Right cardiac atrium (tissue), 5 donors: ENCODE measurements at places on chromosomes 7 and 10.

DNA sequence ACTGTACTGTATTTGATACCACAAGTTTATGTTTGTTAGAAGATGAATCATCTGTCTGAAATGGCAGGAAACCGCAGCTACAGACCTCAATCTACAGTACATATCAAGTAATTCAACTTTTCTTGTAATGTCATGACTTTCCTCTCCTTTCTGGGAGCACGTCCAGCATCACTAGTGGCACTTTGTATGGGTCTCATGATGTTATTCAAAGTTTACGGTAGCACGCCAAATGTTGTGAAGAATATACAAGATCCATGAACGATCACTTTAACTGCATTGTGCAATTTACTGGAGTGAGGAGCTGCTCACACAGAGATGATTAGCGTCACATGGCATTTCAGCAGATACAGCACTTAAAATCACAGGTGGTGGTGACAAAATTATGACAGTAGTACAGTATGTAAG, 257.8 kb upstream of the GNAI1 start:
- DNase-seq, result no peak

DNA sequence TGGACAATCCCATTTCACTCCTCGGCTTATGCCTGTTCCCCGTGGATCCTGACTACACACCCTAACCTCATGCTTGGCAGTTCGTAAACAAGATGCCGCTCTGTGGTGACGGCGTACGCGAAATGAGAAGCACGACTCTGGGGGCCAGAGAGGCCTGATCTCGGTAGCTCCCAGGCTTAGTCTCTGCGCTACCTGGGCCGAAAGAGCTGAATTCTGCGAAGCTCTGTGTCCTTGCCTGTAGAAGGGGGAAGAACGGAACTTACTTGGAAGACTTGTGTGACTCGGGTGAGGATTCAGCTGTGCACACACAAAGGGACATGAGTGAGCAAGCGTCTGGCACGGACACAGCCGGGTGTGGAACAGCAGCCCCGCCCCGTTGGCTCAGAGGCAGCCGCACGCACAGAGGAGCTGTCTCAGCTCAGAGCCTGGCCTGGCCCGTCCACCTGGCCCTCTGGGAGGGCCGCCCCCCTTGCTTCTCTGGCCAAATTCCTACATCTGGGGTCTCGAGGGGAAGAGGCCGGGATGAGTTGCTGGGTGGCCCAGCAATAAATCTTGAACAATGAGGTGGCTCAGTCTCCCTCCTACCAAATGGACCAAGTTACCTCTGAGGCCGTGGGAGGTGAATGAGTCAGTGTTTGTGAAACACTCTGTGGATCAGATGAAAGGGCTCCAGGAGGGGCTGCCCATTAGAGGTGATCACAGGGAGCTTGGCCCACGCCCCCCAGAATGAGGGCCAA, 83.8 kb downstream of the PDGFA start:
- DNase-seq, result no peak

DNA sequence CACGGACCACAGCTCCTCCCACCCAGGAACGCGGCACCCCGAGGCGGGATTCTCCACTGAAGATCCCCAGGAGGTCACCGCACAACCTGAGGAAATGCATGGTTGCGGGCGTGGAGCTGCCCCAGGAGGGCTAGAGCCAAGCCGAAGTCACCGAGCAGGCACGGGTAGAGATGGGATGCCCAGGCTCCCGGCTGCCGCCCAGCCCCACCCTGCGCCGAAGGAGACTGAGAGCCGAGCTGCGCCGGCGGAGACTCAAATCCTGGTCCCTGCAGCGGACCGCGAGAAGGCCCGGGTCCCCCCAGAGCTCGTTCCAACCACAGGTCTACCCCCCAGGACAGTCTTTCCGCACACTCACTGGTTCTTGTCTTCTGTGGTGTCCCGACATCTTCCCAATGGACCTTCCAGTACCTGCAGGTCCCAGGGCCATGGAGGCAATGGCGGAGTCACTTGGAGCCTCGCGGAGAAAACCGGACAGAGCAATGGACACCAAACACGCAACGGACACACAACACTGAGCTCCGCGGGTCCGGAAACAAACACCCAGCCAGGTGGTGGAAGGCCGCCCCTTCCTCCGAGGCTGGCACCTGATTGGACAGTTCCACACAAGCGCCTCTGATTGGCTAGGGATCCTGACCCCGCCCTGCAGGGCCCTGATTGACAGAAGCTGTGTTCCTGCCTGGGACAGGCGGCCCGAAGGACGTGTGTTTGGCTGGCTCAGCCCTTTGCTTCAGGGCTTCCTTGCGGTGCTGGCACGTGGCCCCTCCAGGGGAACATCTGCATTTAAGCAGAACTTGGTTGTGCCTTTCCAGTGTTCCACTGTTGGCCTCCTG, 331.9 kb upstream of the NUPR2 start:
- peak; percentile 59 for DNase-seq

DNA sequence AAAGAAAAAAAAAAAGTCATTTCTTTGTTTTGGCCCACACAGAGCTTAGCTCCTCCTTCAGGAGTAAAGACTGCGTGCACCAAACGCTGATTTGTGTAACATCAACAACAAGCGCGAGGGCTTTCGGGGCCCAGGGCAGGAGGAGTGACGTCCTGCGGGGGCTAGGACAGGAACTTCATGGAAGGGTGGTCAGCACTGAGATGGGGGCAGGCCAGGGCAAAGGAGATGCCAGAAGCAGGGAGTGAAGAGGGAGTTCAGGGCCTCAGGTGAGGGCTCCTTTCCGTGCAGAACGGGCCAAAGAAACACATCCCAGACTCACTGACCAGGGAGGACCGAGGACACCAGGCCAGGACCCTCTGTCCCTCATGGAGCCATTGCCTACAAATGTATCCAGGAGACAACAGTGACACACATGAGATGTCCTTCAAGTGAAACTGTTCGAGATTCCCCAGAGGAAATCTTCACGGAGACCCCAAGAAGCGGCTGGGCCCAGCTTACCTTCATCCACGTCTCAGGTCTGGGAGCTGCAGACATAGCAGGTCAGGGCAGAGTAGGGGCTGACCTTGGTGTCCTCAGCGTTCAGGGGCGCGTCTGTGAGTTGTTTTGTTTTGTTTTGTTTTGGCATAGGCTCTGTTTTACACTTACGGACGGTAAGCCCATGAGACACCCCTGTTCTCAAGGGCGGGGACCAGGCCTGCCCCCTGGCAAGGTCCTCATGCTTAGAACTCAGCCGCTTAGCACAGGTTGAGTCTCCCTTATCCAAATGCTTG, 30.4 kb upstream of the SHH start:
- DNase-seq, result no peak

GRCh38 chr7:151185762-151186639, 1.0 kb downstream of the ASB10 start:
- DNase-seq, result peak; percentile 64

DNA sequence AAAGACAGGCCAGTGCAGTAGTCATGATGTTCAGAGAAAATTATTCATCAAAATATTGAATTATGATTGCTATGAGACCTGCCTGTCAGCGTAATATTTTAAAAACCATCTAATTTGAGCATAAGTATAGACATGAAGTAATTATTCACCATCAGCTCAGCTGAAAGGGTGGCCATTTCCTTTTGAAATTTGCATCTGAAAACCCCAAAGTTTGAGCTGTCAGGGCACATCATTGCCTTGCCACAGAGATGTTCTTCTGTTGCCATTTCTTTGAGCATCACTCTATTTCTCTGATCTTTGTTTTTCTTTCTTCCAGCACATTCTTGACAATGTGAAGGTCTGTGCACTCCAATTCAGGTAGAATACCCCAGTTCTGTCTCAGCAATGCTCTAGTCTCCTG, 147.5 kb upstream of the RHOBTB1 start:
- DNase-seq, result no peak

DNA sequence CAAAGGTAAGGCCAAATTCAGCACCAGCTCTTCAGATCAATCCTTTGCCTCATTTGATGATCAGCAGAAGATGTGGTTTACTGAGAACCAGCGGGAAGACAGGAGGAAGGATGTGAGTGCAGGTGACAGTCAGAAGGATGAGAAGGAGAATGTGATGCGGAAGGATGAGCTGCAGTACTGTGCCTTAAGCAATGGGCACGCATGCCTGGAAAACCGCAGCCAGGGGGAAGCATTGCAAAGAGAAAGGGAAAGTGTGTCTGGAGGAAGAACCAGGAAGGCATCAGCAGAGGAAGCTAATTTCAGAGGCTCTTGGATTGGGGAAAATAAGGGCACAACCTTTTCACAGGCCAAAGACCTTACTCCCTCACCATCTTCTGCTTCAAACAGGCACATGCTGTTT, 25.7 kb downstream of the C10orf71 start:
- no peak for DNase-seq

DNA sequence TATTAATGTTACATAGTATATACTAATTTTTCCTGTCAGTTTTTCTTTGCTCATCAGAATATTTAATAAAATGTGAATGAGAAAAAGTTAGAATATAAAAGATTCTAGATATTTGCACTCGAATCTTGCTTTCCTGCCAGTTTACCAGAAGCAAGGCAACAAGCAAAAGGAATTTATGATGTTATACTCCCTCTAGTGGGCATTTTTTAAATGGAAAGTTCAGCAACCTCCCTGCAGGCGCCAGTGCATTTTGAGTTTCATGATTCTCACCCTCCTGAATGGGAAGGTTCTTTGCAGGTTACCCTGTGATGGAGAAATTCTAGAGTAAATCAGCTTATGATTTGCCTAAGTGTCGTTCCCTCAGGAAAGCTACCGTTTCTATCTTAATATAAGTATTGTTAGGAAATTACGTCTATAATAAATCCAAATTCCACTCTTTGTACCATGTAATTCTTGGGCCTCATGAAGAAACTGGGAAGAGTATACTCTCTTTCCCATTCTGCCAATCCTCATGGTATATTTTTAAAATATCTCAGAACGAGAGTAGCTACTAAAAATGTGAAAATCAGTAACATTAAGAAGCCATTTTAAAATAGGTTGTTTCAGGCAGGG, 350.0 kb downstream of the CRPPA start:
- no peak for DNase-seq

DNA sequence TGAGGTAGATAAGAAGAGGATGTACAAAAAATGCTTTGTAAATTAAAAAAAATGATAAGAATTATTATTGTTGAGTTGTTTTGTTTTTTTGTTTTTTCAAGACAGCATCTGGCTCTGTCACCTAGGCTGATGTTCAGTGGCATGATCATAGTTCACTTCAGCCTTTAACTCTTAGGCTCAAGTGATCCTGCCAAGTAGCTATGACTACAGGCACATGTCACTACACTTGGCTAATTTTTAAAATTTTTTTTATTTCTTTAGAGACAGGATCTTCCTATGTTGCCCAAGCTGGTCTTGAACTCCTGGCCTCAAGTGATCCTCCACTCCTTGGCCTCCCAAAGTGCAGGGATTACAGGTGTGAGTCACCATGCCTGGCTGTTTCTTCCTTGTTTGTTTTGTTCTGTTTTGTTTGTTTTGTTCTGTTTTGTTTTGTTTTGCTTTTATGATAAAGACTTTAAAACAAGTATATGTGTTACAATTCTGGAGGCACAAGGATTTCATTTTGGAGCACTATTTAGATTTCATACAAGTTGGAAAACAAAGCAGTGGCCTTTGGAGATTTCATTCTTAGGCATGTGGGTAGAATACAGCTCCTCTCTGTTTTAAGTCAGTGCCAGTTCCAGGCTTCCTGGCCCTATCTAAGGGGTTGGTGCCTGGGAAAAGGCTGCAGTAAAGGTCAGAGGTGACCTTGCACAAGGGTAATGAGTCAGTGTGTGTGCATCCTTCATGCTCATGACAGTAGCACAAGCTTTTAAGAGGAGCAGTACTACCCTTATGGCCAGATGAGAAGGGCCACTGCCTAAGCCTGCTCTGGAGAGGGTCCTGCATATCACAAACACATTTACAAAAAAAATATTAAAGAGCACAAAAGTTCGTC, 17.9 kb downstream of the FGFBP3 start:
- no peak for DNase-seq

DNA sequence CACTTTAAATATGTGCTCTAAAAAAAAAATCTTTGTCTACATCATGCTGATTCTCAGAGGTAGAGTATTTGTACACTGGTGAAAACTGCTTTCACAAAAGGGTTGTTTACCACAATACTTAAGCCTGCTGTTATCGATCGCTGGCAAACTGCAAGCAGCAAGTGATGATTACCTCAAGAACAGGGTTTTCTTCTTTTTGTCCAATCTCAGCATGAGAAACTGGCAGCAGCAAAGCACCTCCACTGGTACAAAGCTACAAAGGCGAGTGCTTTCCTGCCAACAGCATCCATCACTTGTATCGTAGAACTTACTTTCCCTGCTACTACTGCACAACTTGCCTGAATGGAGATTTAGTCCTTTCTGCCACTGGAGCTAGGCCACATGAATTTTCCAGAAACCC, 276.5 kb downstream of the DGKB start:
- no peak for DNase-seq

DNA sequence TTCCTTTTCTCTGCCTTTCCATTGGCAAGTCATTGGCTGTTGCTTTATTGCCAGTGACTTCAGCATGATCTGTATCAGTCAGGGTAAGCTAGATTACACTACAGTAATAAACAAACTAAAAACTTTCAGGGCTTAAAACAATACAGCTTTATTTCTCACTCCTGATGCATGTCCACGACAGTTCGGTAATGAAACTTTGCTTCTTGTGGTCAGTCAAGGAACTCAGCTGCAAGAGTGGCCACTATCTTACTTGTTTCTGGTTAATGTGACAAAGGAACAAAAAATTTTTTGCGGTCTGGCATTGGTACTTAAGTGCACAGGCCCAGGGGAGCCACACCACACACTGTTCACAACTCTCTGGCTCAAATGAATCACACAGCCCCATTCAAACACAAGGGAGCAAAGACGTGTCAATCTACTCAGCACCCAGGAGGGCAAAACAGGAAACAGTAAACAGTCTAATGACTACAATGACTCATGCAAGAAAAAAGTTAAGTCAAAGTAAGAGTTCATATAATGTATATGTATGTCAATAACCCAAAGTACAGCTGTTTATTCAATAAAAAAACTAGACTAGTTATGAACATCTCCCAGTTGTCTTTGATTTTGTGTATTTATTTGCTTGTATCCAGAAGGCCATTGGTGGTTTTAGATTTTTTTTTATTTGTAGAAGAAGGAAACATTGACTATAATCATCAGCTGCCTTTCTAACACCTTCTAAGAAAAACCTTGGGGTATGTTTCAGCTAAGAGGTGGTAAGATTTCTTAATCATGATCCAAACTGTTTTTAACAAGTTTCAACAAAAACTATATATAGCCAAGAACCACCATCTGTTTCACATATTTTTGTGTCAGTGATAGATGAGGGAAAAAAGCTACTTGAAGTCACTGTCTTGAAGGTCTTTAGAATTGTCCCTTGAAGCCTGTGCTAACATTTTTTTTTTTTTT, 134.4 kb upstream of the FAM3C start:
- peak; percentile 40 for DNase-seq

- DNase-seq, result no peak
Observed at GRCh38 chr7:82017334-82017943, 247.6 kb upstream of the HGF start.

DNA sequence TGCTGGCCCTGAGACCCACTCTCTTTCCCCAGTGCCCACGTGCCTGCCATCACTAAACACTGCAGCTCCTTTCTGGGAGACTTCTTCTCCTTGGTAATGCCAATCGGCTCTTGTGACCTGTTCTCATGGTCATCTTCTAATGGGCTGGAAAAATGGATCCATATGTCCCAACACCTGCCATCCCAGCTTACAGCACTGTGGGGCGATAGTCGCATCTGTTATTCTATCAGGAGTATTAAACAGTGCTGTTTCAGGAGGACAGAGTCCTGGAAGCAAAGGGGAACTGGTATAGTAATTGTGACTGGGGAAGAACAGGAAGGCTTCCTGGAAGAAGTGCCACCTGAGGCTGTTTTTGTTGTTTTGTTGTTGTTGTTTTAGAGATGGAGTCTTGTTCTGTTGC, 411.2 kb downstream of the GLRX3 start:
- DNase-seq, result no peak

- DNase-seq, result peak; percentile 1
Observed at GRCh38 chr7:75879771-75880184, 944 bp downstream of the RHBDD2 start.

- no peak for DNase-seq
Observed at GRCh38 chr10:65350611-65351010, 1575.2 kb upstream of the LRRTM3 start.
